Karpas-422 (cell line): ENCODE measurements at places on chromosomes 13 and 19. TPM values are rescaled to one million over a fixed set of nuclear protein-coding genes. Genes with fewer than 3 reads are reported as not detected.

DNA sequence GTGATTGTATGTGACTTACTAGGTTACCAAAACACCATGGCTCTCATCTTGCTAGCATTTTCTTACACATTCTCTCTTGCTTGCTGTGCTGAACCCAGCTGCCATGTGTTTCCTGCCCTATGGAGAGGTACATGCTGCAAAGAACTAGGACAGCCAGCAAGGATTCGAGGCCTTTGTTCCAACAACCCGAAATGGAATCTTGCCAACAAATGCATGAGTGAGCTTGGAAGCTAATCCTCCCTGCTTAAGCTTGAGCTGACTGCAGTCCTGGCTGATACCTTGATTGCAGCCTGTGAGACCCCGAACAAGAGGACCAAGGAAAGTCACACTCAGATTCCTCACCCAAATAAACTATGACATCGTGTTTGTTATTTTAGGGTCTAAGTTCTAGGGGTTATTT, 651.2 kb downstream of the SLITRK6 start:
- DNase-seq = peak; percentile 44

The MLNR gene
- not detected in 2 replicates for total RNA-seq

The ZNF350 gene
- 3.3 and 12.7 TPM in 2 replicates for total RNA-seq

The CRX gene
- not detected in 2 replicates for total RNA-seq

The ELANE gene
- not detected in 2 replicates for total RNA-seq

DNA sequence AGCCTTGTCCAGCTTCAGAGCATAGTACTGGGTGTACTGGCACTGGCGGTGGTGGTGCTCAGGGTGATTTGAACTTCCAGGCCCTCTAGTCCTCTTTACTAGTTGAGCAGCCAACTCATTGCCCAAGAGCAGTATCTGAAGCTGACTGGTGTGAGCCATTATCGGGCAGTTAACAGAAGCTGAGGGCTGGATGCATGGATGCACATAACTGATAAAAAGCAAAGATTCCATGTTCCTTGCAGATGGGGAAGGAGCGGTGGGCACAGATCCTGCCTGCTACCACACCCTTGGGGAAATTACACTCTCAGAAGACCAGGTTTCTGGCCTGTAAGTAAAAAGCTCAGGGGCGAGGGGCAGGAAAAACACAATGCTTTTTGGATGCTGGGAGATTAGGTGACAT, 499.4 kb upstream of the ARGLU1 start:
- no peak for DNase-seq

The KCNRG gene
- 3.4 and 4.5 TPM in 2 replicates for total RNA-seq

DNA sequence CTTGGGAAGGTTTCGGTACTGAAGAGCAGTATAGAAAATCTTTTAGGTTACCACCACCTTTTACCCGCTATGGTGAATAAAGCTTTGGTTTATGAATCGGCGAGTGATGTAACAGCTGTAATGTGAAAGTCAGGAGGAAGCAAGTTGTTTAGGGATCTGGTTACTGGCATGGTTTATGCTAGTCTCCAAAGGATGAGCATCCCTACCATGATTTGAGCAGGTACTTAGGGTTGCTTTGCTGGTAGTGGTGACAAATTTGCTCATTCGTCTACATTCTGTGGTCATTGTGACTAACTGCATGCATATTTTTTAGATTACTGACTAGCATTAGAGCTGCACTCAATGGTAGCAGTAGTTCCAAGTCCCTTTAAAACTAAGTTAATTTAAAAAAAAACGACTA, 104.1 kb downstream of the FRY start:
- DNase-seq = no peak

GRCh38 chr19:42468273-42468796, 25.6 kb upstream of the CXCL17 start:
- DNase-seq = peak; percentile 38

The ZNF71 gene
- 16.4 and 23.2 TPM in 2 replicates for total RNA-seq

DNA sequence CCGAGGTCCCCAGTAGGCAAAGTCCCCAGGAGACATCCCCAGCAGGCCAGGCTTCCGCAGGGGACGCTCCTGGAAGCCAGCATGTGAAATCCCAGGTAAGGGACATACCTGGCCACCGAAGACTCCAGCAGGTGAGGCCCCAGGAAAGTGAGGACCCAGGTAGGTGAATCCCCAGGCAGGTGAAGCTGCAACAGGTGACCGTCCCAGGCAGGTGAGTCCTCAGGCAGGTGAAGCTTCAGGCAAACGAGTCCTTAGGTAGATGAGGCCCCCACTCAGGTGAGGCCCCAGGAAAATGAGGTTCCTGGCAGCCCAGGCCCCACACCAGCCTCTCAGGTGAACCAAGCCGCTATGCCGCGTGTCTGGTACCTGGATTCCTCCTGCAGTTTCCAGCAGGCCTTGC, 8.3 kb downstream of the FUT6 start:
- DNase-seq = no peak

The APOE gene
- 1.3 and 1.9 TPM in 2 replicates for total RNA-seq

DNA sequence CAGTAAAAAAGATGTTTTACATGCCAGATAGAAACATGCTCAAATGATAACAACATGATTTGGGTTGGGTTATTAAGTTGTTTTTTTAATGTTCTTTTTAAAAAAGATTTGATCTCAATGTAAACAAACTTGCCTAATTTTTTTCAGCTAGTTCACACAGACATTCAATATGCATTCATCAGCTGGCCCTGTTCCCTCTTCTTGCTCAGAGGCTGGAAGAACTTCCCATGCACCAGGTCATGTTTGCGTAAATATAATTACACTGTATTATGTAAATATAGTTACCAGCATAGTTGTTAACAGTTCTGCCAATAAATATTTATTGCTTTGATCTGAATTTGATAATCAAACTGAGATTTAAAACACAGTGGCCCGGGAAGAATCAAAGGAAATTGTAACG, 70.6 kb downstream of the ATP11A start:
- no peak for DNase-seq

The SOX21 gene
- not detected in 2 replicates for total RNA-seq
